ELR (cell line): ENCODE measurements at places on chromosomes 4 and X.
A peak's percentile ranks its signal among the peaks of the same experiment; 100 is the strongest.

DNA sequence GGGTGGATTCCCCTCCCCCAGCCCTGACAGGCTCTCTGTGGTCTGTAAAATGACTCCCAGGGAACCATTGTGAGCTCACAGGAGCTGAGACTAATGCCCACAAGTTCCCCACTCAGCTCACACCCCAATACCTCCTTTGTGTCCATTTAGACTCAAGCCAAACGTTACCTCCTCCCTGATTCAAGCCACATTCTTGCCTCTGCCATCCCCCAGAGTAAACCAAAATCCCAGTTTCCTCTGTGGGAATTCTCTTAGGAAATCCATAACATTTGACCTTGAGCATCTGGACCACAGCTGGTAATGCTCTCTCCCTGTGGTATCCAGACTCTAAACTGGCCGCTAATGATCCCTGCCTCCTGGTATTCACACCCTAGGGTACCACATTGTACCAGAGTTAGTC lies 26.3 kb upstream of the KDM5C start:
- DNase-seq = no peak

DNA sequence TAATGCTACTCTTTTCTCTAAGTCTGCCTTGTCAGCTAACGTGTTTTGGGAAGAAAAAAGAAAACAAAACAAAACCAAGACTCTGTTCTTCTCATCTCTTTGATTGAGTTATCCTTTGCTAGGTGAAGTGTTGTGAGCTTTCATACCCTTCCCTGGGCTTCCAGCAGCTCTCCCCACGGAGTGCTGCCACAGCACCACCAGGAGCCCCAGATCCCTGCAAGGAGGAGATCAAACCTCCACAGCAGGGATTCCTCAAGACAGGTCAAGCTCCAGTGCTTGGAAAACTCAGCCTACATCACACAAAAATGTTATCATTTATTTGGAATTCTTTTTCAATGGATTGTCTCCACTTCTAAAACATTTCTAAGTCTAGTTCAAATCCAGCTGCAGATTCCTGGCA lies 1981.9 kb upstream of the TENM3 start:
- no peak for DNase-seq

- peak; percentile 58 for DNase-seq
Measured at GRCh38 chr4:147787204-147787603, 55.3 kb downstream of the ARHGAP10 start.

DNA sequence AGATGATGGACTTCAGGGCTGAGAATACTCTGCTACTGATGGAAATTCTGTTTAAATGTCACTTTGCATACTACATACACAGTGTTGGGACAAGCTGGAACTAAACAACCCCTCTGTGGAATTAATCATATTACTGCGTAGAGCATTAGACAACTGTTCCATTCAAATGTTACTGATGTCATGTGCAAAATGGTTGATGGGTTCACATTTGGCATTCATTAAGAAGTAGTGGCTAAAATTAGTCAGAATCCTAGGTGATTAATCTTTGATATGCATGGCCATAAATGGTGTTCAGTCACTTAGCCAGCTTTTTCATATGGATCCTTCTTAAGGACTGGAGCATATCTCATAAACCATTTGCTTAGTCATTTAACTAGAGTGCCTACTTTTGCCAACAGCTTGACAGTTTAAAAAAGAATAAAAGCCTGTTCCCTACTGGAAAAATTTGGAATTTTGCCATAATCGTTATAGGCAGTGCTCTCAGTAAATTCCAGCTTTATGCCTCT lies 105.2 kb downstream of the RNF150 start:
- no peak for DNase-seq

DNA sequence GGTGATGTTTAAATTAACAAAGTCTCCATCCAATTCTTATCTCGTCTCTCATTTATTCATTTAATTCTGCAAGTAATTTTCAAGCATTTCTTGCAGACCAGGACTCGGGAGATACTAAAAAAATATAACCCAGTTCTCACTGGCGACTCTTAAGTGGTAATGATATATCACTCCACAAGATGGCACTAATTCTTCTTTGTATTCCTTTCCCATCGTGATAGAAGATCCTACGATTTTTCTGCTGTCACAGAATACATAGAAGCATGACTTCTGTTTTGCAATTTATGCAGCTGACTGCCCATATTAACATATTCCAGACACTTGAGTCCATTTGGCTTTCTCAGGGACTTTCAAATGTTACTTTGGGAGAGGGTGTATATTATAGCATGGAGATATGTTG lies 64.0 kb upstream of the FGF13 start:
- peak; percentile 27 for DNase-seq

GRCh38 chr4:158112611-158113010 lies 60.2 kb downstream of the GASK1B start:
- DNase-seq = no peak

DNA sequence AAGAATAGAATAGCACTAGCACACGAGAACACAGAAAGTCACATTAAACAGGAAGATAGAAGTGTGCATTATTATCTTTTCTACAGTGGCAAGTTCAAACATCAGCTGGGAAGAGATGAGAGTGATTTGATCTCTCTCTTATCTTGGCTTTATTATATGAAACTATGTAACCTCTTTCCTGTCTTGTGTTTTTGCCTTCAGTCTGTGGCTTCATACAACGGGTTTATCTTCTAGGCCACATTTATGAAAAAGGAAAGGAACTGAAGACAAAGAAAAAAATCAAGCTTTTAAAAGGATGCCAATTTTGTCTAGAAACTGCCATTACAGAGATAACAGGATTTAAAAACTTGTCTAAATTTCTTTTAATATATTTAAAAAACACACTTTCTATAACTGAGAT lies 983.6 kb downstream of the RPA4 start:
- DNase-seq = no peak

DNA sequence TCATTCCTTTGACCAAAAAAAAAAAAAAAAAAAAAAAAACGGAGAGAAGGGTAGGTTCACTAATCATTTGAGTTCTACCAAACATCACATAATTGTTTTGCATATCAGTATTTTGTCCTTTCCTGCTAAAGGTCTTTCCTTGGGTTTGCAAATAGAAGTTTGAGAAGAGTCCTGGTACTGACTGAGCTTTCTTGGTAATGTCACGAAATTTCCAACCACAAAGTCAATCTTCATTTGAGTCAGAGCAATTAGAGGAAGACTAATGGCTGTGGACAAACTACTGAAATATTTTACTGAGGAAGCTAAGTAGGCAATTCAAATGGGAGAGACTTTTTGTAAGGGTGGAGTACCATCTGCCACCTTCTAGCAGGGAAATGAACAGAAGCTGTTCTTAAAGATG lies 21.7 kb upstream of the CD40LG start:
- DNase-seq = no peak

DNA sequence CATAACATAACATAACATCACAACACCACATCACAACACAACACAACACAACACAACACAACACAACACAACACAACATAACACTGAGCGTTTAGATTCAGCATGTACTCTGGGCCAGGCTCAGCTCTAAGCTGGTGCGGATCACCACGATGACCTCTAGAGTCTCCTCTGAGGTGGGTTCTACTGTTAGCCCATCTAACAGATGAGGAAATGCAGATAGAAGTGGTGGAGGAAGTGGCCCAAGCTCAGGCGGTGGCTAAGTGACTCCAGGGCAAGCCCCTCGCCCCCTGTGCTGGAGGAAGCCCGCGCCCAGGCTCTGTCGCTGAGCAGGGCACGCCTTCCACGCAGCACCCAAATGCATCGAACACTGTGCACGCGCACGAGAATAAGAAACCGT lies 45.3 kb upstream of the CDKN2AIP start:
- DNase-seq = no peak

DNA sequence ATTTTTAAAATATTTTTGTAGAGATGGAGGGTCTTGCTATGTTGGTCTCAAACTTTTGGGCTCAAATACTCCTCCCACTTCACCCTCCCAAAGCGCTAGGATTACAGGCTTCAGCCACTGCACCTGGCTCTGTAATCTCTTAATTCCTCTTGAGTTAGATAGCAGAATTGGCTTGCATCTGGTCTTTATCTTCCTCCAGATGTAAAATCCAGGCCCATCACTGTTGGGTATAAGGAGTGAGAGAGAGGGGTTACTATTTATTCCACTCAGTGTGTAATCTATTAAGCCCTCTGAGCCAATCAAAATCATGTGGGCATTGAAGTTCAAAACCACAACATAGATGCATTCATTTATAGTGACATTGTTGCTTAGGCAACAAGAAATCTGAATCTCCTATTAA lies 33.9 kb downstream of the ANK2 start:
- no peak for DNase-seq

DNA sequence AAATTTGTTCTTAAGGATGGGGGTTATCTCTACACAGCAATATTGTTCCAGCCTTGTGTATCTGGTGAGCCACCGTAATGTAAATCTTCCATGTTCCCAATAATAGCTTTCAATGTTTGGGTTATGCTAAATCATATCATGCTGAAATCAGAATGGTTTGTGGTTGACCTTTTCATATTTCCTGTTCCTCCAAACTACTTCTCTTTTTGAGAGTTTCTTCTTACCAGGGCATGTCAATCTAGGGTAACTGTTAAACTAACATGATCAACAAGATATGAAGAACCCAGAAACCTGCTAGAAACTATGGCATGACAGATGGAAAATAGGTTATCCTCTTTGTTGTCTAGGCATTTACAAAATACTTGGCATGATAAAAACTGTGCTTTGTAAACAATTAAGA lies 22.0 kb downstream of the TNMD start:
- no peak for DNase-seq

DNA sequence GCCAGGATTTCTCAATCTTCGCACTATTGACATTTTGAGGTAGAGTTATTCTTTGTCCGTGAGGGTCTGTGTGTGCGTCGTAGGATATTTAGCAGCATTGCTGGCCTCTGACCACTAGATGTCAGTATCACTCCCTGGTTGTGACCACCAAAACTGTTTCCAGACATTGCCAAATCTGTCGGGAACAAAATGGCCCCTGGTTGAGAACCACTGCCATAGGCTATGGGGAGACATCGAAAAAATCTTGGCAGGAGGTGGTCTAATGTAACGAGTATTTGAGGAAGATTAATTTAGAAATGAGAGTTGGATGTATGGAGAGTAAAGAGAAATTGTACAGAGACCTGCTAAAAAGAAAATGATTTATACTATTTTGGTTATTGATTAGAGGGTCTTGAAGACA lies 108.4 kb downstream of the DOCK11 start:
- DNase-seq = peak; percentile 74
